ENCODE measurements at places on chromosomes 4 and X.

GRCh38 chr4:145781351-145781750 is 101.4 kb downstream of the C4orf51 start:
- DNase-seq = no peak

DNA sequence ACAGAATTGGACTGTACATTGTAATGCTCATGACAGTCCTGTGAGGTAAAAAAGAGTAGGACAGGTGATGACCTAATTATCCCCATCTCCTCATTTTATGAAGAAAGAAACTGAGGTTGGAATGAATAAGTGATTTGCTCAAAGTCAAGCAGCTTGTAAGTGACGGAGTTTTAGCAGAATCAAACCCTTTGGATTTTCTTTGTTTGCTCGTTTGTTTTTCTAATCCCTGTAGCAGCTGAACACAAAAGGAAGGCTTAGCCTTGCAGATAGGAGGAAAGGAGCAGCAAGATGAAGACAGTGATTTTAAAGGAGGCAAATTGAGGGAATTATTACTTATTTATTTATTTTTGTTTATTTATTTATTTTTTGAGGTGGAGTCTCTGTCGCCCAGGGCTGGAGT is 528.4 kb upstream of the AMOT start:
- no peak for DNase-seq

DNA sequence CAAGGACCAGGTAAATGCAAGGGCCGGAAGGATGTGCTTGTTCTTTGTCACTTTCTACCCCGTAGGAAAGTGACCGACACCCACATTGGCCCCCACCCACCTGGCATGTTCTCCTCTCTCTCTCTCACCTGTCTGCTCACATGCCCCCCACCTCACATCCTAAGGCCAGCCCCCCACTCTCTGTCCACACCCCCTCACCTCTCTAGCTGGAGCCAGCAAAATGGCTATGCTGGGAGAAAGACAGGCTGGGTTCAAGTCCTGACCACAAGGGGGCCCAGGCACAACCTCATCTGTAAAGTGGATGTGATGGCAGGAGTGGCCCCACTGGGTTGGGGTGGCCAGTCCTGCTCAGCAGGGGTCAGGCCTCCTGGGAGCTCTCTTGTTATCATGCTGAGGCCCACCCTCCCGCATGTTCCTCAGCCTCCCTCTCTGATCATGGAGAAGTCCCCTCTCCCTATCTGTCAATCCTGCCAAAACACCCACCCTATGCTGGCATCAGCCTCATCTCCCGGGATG is 1.7 kb upstream of the PPP2R2C start:
- no peak for DNase-seq

- peak; percentile 2 for DNase-seq
These were observed 4.3 kb downstream of the TMPRSS11E start for GRCh38 chr4:68451246-68452211.

DNA sequence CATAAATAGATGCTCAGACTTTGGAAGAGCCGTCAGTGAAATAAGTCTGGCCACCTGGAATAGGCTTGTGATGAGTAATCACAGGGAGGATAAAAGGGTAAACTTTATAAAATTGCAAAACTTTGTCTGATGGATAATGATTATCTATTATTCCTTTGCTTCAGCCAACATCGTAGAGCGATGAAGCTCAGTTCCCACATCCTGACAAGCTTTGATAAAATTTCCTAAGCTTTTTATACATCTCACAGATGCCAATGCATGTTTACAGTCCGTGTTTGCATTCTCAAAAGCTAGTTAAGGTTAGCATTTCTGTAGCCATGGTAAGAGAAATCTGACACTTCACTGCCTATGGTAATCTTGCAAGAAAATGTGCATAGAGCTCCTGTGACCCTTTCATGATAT is 15.4 kb upstream of the UGDH start:
- no peak for DNase-seq

DNA sequence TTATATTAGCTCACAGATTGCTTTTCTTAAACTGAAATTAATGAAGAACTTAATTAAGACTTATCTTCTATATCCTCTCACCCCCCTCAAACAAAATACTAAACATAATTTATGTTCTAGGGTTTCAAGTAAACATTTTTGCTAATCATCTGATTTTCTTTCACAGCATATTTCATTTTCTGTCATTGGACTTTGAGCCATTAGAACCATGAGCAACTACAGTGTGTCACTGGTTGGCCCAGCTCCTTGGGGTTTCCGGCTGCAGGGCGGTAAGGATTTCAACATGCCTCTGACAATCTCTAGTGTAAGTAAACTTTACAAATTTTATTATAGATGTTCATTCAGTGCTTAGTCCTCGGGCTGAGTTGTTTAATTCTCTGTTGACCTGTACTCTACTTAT is 3.3 kb downstream of the PDLIM5 start:
- DNase-seq = peak; percentile 86

- DNase-seq = no peak
These were observed 18.5 kb downstream of the UVSSA start for GRCh38 chr4:1365271-1366178.

- peak; percentile 22 for DNase-seq
These were observed 60.6 kb downstream of the GSPT2 start for GRCh38 chrX:51803833-51804232.
